RWPE2 (cell line): ENCODE measurements at places on chromosomes 3 and 15.

- DNase-seq: no peak
These were observed 54.8 kb downstream of the MAGEF1 start for GRCh38 chr3:184656829-184657681.

DNA sequence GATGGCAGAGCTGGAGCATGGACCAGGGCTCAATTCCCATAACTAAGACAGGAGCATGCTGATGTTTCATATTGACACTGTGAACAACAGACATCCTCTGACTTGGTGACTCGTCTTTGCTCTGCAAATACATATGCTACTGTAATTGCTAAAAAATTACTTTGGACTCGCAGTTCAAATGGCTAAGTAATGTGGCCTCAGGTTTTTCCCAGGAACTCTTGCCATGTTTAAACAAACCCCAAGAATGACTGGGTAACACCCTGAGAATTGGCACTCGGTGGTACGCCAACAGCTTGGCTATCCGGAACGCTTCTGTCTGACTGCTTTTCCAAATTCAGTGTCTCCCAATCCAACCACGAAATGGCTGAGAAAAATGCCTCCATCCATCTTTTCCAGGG, 456.7 kb upstream of the THBS1 start:
- no peak for DNase-seq

DNA sequence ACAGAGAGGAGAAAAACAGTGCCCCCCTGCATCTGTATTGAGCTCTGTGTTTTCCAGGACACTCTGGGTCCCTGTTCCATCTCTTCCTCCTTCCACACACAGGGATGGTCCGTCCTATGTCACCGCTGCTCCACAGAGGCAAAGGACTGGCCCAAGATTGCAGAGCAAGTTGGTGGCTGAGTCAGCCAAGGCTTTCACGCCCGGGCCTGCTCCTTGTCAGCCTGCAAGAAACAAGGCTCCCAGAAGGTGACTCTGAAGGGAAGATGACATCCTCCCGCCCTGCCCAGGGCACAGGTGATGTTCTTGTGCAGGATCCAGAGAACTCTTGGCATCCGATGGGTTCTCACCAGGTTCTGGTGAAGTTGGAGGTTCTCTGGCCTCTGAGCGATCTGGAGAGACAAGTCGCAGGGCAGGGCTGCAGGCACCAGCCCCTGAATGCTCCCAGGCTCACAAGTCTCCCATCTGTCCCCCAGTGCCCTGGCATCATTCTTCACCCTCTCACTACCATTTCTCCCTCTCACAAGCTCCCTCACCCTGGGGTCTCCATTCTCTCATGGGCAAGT, 138.6 kb downstream of the MEGF11 start:
- no peak for DNase-seq

- peak; percentile 66 for DNase-seq
These were observed 70.6 kb downstream of the ACAP2 start for GRCh38 chr3:195372220-195372619.

GRCh38 chr3:61559136-61559731, 2.1 kb upstream of the PTPRG start:
- no peak for DNase-seq

DNA sequence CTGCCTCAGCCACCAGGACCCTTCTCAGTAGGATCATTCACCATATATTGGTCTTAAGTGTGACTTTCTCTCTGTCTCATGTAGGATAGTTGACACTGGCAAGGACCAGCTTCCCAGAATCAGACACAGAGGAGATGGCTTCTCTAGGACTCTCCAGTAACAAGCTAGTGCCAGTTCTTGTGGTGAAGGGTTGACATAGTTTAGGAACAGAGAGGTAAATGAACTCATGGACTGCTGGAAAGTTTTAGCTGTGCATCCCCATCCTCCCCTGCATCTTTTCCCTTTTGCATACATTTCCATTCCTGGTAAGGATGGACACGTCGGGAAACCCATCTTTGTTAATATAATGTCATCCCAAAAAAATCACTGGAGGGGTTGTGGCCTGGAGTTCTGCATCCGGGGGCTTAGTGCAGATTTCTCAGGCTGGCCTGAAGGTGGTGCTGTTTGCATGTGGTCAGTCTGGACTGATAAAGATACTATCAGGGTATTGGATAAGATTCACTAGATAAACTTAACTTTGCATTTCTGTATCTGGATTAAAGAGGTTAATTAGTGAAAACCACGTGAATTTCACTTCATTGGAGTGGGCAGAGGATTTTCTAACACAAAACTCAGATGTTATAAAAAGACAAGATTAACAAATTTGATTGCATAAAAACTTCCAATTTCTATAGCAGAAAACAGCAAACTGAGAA, 110.8 kb downstream of the TBC1D2B start:
- peak; percentile 66 for DNase-seq

GRCh38 chr3:16130066-16130465, 44.4 kb upstream of the GALNT15 start:
- no peak for DNase-seq

DNA sequence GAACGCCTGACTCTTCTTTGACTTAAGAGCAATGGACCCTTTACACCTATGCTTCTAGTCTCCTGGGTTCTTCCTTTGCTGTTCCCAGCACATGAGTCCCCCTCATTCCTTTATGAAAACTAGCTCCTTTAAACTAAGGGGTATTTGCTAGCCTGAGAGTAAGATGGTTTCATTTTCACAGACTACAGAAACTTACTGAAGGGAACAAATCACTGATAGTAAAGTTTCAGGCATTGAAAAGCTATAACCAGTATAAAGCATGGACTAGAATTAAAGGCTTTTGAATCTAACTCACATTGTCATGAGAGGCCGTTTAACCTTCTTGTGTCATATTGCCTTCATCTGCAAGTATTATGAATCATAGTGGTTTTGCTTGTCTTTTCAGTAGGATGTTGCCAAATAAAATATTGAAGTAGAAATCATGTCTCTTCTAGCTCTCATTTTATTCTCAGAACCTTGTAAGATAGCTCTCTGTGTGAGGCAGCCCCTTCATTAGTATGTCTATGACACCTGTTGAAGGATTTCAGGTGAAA, 765.9 kb downstream of the NR2F2 start:
- no peak for DNase-seq

DNA sequence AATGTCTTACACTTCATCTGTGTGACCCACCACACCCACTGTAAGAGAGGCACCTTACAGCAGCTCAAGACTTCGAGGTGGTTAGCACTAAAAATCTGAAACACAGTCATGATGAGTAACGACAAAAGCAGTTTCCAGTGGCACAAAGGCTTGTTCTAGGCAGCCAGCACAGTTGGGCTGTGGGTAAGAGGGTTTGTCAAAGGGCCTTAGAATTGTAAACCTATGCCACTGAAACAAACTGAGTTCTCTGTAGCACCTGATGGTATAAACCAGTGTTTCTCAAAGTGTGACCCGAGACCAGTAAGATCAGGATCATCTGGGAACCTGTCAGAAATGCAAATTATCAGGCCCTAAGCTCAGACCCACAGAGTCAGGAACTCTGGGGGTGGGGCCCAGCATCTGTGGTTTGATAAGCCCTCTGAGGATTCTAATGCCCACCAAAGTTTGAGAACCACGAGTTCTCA, 36.5 kb downstream of the DAPK2 start:
- no peak for DNase-seq
